Activated CD8-positive, alpha-beta memory T cell treated with anti-CD3 and anti-CD28 coated beads for 1 hour (primary cell): ENCODE measurements at places on chromosomes 12 and 14.

DNA sequence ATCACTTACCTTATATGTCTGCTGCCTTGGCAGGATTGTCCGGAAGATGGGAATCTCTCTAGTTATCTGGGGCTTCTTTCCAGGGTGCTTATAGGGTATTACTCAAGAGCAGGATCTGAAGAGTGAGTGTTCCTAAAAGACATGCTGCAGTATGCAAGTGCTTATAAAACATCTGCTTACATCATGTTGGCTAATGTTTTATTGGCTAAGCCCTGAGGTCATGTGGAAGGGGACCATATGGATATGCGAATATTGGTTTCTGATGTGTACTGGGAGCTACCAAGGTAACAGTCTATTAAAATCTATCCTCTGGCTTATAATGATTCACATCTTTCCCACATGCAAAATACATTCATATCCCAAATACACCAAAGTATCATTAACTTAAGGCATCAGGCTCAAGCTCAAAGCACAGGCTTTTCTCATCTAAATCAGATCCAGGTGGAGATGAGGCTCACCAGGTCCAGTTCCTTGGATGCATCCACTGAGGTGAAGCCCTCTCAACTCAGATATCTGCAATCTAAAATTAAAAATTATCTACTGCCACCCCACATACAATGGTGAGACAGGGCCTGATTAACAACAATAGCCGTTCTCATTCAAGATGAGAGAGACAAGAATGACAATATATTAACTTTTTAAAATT, 29.8 kb downstream of the LRRIQ1 start:
- no peak for DNase-seq

DNA sequence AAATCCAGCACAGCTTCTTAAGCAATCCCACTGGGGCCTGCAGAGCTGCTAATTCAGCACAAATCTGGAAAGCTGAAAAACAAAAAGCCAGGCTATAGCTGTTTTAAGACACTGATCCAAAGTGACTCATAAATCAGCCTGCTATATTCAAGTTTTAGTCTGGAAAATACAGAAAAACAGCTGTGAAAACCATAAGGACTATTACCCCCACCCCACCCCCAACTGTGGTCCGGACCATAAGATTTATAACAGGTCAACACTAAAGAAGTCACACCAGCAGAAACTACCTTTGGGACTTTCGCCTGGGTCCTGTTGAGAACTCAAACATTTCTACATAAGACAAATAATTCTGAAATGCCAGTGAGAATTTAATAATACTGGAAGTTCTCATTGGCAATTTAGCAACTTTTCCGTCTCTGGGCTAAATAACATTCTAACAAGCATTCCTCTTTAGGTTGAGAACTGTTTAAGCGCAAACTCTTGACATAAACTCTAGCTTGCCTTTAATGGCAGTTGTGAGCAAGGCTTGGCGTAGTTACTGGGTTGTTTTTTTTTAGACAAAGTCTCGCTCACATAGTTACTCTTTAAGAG, 3.3 kb downstream of the LRIG3 start:
- DNase-seq: no peak

GRCh38 chr14:59313658-59314608, 125.5 kb downstream of the DAAM1 start:
- no peak for DNase-seq

GRCh38 chr12:54337854-54338650, 13.1 kb downstream of the COPZ1 start:
- no peak for DNase-seq

- no peak for DNase-seq
Observed at GRCh38 chr14:29222671-29223268, 456.2 kb downstream of the FOXG1 start.

- no peak for DNase-seq
Observed at GRCh38 chr12:10849425-10849878, at the start of gene PRR4. TSS of gene PRR4 (minus strand) at chr12:10849475. CDS start at chr12:10849437, 38 bp downstream.

- no peak for DNase-seq
Observed at GRCh38 chr12:50041962-50042361, 15.4 kb upstream of the ASIC1 start.

- DNase-seq: no peak
Observed at GRCh38 chr12:38961012-38961411, 55.6 kb upstream of the CPNE8 start.

DNA sequence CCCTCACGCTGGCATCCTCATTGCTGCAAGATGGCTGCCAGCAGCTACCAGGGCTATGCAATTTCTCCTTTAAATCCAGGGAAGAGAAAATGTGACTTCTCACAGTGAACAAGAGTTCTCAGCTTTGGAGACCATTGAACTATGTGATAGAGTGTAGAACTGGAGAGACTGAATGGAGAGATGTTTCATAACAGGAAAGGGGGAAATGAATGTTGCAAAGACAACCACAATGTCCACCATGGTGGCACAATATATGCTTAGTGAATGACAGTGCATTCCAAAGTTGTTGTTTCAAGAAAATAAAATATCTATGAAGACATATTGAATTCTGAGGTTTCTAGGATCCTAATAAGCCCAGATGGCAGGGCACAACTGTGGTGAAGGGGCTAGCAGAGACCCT, 13.2 kb upstream of the COCH start:
- DNase-seq: no peak

- no peak for DNase-seq
Observed at GRCh38 chr14:99952039-99952438, 113.2 kb upstream of the EVL start.

DNA sequence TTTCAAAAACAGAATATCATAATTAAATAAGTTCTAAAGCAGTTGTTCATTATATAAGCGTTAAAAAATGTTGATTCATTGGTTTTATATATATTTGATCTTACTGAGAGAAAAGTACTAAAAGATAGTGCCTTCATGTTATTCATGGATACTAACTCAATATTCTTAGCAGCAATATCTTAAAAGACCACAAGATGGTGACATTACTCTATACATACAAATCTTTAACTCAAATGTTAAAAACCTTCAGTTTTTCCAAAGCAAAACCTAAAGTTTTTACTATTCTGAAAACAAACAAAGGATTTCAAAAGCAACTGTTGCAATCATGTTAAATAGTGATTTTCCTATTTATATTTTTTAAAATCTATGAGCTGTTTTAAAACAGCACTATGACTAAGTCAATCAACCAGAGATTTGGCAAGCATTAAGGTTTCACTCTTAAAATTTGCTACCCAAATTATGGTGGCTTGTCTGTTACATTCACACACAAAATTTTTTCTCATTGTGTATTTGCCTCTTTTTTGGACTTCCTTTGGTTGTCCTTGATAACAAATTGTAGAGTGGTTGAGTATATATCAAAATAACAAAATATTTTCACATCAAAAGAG, 50.1 kb upstream of the RERGL start:
- DNase-seq: no peak

DNA sequence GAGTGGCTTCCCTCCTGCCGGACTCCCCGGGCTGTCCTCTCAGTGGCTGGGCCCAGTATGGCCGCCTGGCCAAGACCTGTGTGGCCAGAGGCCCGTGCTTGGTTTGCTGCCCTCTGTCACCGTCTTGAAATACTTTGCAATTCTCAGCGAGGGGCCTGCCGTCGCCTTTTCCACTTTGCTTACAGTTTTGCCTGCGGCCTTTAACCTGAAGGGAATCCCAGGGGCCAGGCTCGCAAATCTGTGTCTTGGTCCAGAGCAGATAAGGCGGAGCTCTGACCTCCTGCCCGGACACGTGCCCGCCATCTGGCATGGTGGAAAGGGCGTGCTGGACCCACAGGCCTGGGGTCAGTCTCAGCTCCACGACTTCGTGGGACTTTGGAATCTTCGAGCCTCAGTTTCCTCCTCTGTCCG, 10.9 kb upstream of the AMN start:
- DNase-seq: no peak

DNA sequence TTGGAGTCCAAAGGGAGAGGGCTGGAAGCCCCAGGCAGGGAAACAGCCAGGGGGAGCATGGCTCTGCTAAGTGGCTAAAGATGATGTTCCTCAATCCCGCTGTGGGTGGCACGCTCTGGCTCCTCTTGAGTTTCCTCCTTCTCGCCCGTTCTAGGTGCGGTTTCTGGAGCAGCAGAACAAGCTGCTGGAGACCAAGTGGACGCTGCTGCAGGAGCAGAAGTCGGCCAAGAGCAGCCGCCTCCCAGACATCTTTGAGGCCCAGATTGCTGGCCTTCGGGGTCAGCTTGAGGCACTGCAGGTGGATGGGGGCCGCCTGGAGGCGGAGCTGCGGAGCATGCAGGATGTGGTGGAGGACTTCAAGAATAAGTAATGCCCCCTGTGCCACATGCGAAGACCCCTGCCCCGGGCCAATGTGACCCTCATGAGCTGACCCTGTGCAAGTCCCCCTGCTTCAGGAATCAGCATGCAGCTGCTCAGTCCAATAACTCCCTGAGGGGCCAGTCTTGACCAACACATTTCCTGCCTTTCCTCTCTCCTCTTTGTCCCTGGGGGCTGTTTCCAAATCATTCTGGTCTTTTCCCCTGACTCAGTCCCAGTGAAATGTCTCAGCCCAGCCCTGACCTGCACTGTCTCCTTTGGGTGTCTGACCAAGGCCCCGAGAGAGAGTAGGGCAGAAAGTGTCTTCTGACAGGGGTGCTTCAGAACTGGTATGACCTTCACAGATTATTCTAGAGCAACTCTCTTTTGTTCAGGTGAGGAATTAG, 2.1 kb downstream of the KRT7 start:
- DNase-seq: no peak

DNA sequence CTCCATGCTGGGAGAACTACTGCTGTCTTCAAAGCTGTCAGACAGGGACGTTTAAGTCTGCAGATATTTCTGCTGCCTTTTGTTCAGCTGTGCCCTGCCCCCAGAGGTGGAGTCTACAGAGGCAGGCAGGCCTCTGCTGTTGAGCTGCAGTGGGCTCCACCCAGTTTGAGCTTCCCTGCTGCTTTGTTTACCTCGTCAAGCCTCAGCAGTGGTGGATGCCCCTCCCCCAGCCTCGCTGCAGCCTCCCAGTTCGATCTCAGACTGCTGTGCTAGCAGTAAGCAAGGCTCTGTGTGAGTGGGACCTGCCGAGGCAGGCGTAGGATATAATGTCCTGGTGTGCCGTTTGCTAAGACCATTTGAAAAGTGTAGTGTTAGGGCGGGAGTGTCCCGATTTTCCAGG, 31.4 kb upstream of the RFX4 start:
- no peak for DNase-seq

DNA sequence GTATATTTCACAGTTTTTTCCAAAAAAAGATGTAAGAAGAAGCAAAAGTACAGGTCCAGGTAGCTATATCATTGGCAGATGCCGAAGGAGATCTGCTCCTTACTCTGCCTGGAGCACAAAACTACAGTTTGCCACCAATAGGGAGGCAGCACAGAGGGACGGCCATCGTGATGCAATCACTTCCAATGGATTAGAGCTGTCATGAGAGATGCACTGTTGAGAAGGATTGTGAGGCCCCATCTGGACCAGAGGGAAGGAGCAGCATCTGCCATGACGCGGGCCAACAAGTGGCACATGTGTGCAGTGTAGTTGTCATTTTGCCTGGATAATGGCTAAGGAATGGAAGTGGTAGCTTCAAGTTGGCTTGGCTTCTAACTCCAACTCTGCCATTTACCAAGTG, 318.8 kb upstream of the FKBP4 start:
- no peak for DNase-seq

- no peak for DNase-seq
Observed at GRCh38 chr14:53957739-53958138, 1.1 kb upstream of the BMP4 start.

GRCh38 chr12:21252070-21252469, 82.6 kb downstream of the SLCO1A2 start:
- no peak for DNase-seq

DNA sequence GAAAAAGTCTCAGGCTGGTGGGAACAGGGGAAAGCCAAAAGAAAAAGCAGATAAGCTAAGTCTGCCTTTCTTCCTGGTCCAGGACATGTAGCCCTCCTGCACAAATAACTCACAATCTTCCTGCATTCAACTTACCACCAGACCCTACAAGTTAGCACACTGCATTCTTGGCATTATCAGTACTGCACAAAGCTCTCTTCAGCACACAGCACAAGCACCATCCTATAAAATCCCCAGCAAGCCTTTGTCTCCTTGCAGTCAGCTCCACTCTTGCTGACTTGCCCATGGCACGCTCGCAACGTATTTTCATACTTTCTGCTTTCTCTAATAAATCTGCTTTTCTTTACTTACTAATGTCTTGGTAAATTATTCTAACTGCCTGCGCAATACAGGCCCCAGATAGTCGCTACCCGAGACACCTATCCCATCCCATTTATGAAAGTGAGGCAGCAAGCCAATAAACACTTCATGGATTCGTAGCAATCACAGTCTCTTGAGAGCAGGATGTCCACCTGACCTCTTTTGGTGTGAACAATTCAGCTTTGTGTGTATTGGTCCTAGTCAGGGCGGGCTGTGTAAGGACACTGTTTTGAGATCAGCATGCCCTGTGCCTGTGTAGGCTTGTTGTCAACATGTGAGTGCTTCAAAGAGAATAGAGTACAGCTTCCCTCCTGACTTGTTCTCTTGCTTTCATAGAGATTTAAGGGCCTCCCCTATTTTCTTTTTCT, 49.0 kb downstream of the TMEM117 start:
- no peak for DNase-seq

- no peak for DNase-seq
Observed at GRCh38 chr14:76719666-76720065, 41.6 kb upstream of the VASH1 start.

- DNase-seq: no peak
Observed at GRCh38 chr12:120940006-120940405, 35.8 kb upstream of the SPPL3 start.

- DNase-seq: no peak
Observed at GRCh38 chr12:19498099-19498498, 58.8 kb downstream of the AEBP2 start.
